Inflammatory macrophage (primary cell): ENCODE measurements at places on chromosomes 4 and X.

DNA sequence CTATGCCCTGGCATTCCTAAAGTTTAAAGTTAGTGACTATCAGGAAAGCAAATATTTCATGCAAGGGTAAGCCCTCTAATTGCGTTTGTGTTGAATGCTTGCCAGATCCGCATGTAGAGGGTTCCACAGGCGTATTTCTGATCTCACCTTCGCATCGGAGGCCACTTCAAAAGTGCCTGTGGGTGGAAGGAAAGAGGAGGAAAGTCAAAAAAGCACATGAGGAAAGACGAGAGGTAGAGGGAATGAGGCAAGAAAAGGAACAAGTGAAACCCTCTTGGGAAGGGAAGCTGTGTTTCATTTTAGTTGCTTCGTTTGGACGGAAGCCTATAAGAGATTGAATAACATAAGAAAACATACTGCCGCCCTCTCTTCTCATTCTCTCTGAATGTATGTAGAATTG is 628.8 kb downstream of the SPRY1 start:
- no peak for DNase-seq

DNA sequence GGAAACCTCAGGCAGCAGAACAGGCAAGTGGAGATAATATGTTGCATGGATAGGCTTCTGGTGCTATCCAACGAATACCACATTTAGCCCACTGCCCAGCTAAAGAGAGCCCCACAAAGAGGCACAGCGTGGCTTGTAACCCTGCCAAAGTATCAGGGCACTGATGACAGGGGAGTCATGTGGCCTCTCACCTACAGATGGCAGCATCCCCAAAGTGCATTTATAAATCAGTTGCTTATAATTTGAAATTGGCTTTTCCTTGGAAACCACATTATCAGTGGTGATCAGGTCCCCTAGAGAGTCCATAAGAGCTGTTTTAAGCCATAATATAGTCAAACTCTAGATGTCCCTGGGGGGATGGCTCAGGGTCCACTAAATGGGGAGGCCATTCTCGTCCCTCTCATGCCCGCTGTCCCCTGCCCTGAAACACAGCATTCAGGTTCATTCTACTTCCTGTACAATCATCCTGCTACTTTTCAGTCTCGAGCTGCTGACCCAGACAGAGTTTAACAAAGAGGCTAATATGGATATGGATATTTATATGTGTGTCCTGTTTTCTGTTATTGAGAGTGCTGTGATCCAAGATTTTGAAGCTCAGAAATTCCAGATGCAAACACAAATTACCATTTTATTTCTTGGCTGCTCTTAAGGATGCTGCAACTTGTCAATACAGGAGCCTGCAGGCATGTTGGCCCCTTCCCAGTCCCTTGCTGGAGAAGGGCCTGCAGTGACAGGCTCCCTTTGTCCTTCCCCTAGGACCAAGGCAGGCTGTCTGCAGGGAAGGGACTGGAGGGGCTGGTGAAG is 28.5 kb downstream of the SRPX start:
- DNase-seq: no peak

DNA sequence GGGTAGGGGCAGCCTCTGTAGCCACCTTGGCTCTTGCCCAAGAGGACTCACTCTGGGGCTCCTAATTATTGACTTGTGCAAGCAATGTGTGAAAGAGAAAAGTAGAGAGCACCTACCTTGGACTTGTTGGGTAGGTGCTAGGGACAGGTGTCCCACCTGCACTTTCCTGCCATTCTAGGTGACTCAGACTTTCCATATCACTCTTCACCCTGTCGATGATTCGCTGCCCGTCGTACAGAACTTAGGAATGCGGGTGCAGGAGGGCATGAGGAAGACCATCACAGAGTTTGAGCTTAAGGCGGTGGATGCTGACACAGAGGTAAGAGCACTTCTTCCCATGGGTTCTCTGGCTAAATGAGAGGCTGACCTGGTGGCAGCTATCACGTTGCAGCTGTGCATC is 87.3 kb upstream of the ANXA3 start:
- DNase-seq: no peak

- DNase-seq: no peak
Measured at GRCh38 chr4:7160951-7161440, 31.3 kb upstream of the SORCS2 start.

- DNase-seq: peak; percentile 74
Measured at GRCh38 chr4:73729534-73730165, 10.7 kb upstream of the CXCL8 start.

DNA sequence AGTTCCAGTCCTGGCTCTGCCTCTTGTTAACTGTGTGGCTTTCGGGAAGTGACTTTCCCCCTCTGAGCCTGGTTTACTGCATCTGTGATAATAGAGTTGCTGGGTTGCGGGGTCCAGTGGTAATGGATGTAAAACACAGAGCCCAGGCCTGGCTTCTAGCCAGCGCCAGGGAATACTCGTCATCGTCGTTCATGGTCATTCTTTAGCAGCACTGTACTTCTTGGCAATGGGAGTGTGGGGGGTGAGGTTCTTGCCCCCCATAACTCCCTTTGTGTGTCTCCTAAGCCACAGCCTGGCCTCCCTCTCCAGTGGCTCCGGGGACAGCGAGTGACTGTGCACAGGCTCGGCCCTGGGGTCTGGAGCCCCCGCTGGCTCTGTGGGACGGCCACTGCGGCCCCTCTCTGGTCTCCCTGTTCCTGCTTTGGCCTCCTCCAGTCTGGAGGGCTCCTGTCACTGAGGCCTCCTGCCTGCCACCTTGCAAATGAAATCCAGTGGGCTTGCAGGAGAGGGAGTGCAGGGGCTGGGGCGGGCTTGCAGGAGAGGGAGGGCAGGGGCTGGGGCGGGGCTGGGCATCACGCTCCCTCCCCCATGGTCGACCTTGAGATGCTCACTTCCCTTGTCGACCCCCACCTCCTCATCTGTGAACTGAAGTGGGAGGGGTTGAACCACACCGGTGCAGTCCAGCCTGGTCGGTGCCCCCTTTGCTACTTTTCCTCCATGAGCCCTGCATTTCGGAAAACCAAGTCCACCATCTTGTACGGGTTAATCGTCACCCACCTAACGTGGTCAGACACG is 13.2 kb downstream of the PSAPL1 start:
- no peak for DNase-seq

GRCh38 chr4:52911684-52912294 is 49.7 kb downstream of the RASL11B start:
- peak; percentile 68 for DNase-seq

- no peak for DNase-seq
Measured at GRCh38 chrX:3526071-3526470, 179.6 kb upstream of the MXRA5 start.

DNA sequence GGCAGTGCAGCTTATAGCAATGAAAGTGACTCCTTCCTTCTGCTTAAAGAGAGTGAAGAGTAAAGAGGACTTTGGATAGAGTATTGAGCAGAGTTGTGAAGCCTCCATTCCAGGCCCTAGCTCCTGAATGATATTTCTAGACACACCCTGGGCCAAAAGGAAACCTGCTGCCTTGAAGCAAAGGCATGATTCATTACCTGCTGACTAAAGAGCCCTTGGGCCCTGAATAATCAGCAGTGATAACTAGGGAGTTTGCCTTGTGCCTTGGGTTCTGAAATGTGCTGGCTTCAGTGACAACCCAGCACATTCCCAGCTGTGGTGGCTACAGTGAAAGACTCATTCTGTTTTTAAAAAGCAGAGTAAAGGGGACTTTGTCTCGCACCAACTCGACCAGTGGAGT is 49.2 kb downstream of the STPG2 start:
- DNase-seq: no peak

GRCh38 chr4:80311130-80311529 is 24.4 kb upstream of the CFAP299 start:
- no peak for DNase-seq

- no peak for DNase-seq
Measured at GRCh38 chrX:104288269-104288668, 33.5 kb upstream of the ESX1 start.

- DNase-seq: no peak
Measured at GRCh38 chr4:42151568-42152506, 618 bp downstream of the BEND4 start.

DNA sequence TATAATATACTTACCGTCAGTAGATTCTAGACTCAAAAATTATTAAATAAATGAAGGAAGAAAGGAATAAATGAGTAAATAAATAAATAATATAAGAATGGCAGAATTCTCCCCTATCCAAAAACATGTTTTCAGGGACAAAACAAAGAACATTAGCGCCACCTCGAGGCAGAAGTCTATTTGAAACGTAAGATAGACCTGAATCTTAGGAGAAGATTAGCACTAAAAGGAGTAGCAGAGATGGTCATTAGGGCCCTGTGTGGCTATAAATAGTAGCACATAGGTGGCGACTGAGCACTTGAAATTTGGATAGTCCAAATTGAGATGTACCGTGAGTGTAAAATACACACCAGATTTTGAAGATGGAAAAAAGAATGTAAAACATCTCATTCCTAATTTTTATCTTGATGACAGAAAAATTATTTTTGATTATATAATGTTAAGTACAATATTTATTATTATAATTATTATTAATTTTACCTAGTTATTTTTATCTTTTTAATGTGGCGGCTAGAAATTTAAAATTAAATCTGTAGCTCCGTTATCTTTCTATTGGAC is 24.3 kb upstream of the SRD5A3 start:
- DNase-seq: peak; percentile 90

DNA sequence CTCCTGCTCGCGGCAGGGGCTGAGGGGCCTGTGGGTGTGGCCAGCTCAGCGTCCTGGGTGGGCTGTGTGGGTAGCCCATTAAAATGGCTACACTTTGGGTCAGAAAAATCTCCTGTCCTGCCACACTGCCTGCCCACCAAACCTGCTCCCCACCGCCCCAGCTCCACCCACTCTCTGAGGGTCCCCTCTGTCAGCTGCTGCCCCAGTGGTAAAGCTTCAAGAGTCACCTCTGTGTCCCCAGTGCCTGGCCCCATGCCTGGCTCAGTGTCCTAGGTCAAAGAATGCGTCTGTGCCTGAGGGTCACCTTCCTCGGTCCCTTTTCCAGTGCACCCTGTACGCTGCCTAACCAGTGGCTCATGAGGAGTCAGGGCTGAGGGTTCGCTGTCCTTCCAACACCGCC is 24.9 kb upstream of the TADA2B start:
- no peak for DNase-seq

- peak; percentile 86 for DNase-seq
Measured at GRCh38 chr4:978957-979701, 5.8 kb upstream of the DGKQ start.

DNA sequence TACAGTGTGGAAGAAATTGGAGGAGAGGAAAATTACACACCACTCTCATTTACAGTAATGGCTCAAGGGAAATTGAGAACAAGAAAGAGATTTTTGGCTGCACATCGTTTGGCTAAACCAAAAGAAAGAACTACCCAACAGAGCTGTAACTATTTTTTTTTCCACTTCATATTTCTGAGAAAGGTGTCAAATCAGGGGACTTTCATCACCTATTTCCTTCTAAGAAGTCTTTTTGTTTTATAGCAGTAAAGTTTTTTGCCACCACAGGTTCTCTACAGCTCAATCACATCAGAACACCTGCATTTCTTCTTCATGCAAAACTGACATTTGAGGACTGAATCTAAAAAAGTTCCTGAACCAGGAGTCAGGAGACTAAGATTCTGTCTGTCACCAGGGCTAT is 57.5 kb upstream of the TNIP3 start:
- no peak for DNase-seq

- no peak for DNase-seq
Measured at GRCh38 chr4:132101526-132101925, 1047.6 kb upstream of the PCDH10 start.

GRCh38 chr4:56200275-56200674 is 187.0 kb downstream of the AASDH start:
- DNase-seq: no peak

GRCh38 chr4:1943928-1944327 is 64.8 kb downstream of the NELFA start:
- DNase-seq: no peak

GRCh38 chrX:16524316-16524715 is 125.6 kb upstream of the S100G start:
- no peak for DNase-seq

GRCh38 chr4:101169044-101170014 is 178.0 kb downstream of the PPP3CA start:
- DNase-seq: peak; percentile 69

- no peak for DNase-seq
Measured at GRCh38 chr4:53752124-53752523, 160.8 kb upstream of the LNX1 start.

GRCh38 chrX:106404512-106404911 is 207.3 kb upstream of the RADX start:
- DNase-seq: no peak

DNA sequence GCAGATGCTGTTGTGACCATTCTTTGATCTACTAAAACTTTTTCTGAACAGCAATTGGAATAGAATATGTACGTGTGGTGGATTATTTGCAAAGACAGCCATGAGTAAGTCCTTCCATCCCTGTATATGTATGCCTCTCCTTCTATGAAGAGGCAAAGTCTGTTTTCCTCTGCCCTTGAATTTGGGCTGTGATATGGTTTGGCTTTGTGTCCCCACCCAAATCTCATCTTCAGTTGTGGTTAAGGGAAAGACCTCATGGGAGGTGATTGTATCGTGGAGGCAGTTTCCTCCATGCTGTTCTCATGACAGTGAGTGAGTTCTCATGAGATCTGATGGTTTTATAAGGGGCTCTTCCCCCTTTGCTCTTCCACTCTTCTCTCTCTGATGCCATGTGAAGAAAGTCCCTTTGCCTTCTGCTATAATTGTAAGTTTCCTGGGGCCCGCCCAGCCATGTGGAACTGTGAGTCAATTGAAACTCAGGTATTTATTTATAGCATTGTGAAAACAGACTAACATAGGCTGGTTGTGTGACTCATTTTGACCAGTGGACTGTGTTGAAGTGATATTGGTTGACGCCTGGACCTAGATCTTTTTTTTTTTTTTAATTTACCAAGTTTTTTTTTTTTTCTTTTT is 108.3 kb upstream of the CAMK2D start:
- DNase-seq: no peak

GRCh38 chr4:94567811-94568210 is 116.1 kb downstream of the PDLIM5 start:
- no peak for DNase-seq

- DNase-seq: no peak
Measured at GRCh38 chr4:109645874-109646710, 57.2 kb downstream of the CASP6 start.

GRCh38 chr4:133865612-133866327 is 335.8 kb downstream of the PABPC4L start:
- no peak for DNase-seq

DNA sequence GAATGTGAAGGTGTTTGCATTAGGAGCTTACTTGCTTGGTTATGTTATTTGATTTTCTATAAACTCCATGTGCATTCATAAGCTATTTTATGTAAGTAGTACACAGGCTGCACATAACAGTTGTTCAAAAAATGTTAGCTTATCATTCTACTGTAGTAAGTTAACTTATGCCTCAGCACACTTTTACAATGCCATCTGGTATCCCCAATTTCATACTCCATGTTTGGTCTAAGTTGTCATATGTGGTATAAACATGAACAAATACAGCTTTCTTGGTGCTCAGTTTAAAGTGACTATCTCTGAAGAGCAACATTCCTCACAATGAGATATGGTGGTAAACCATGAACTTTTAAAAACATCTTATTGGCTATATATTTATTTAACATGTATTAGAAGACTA is 104.3 kb upstream of the LEF1 start:
- DNase-seq: no peak

GRCh38 chr4:3768842-3769641 is 2.9 kb downstream of the ADRA2C start:
- no peak for DNase-seq

GRCh38 chr4:48779095-48779997 is 733 bp downstream of the FRYL start:
- DNase-seq: peak; percentile 61
